Thymus (tissue), 14 donors: ENCODE measurements at places on chromosomes 16 and 17.

- peak; percentile 57 for DNase-seq
These were observed at the start of gene NHLRC4 for GRCh38 chr16:566475-567372. NHLRC4 (plus strand) TSS chr16:567005; CDS start chr16:568048, 1,043 bp downstream.

- DNase-seq = no peak
These were observed 256.0 kb downstream of the PMP22 start for GRCh38 chr17:15009087-15009486.

DNA sequence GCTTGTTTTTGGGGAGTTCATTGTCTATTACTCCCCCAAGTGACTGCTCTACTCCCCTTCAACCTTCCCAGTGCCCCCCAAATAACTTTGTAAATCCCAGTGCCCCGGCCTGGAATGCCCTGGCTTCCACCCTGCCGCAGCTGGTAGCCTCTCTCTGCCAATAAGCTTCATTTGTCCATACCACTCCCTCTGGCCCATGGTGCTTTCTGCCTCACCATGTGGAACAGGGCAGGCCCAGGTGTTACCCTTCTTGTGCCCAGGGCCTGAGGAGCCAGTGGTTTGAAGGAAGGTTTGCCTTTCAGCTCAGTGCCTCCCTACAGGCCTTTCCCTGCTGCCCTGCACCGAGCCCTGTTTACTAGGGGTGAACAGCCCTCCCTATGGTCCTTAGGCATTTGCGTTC, 134.2 kb downstream of the AATF start:
- no peak for DNase-seq

DNA sequence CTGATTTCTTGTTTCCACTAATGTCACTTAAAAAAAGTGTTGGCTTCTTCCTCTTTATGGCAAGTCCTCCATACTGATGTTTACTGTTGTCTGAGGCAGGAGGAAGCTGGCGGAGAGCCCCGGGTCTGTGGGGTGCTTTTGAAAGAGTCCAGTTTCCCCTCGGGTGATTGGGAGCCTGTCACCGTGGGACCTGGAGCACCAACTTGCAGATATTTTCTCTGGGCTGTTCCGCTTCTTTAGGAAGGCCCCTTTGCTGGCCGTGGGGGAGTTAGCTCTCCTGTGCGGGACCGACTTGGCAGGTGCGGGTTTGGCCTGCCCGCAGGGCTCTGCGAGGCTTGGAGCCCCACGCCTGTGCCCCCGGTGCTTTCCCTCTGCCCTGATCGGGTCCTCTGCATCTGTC, 3.1 kb downstream of the BANP start:
- no peak for DNase-seq

GRCh38 chr16:7509963-7510601, 177.4 kb downstream of the RBFOX1 start:
- DNase-seq = no peak

DNA sequence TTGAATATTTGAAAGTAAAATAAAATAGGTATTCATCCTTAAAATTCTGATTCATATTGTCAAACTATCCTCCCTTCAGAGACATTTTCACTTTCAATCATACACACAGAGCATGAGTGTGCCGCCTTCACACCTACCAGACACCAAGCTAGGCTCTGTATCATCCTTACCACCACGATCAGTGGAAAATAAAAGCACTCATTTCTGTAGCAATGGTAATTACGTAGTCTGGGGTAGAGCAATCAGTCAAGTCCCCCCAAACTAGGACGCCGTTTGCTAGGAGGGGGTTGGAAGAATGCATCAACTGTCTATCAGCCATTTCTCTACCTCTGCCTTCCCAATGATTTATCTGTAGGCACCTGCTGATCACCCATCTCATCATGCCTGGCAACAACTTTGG, 84.6 kb upstream of the GRIN2A start:
- no peak for DNase-seq

- DNase-seq = no peak
These were observed 878 bp downstream of the TAOK1 start for GRCh38 chr17:29390851-29391631.

DNA sequence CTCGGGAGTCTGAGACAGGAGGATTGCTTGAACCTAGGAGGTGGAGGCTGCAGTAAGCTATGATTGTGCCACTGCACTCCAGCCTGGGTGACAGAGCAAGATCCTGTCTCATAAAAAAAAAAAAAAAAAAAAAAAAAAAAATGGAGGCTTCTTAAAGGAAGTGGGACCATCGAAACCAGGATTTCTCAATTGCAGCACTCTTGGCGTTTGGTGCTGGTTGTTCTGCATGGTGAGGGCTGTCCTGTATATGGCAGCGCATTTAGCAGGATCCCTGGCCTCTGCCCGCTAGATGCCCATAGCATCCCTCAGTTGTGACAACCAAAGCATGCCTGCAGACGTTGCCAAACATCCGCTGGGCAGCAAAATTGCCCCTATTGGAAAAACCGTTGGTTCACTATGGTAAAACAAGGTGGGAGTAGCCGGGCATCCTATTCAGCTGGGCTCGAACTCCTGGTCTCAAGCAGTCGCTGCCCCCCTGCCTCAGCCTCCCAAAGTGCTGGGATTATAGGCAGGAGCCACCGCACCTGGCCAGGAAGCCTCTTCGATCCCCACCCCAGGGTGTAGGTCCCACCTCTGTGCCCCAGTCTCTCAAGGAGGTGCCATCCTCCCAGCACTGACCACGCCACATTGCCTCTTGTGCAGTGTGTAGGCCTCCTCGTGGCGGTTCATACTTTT, 6.5 kb upstream of the NPIPB7 start:
- no peak for DNase-seq
